Right lung (tissue), 10 donors: ENCODE measurements at places on chromosomes 2 and 18.

- DNase-seq: no peak
These were observed 33.6 kb downstream of the ZCCHC2 start for GRCh38 chr18:62556397-62556796.

GRCh38 chr2:9548506-9548905 is 7.1 kb downstream of the ADAM17 start:
- DNase-seq: no peak

DNA sequence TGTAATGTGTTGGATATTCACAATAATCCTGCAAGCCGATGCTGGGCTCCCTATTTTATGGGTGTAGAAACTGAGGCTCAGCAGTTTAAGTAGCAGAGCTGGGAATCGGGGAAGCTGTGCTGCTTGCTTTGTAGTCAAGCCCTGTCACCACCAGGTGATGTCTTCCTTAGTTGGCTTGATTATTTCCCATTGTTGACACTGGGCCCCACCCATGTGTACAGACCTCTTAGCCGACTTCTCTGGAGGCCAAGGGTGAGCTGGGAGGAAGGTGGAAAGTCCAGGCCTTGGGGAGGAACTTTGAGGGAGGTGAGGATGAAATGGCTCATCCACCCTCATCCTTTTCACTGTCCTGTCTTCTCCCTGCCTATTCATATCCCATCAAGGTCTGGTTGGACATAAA is 60.0 kb downstream of the CAPN13 start:
- DNase-seq: no peak

- DNase-seq: no peak
These were observed 233.4 kb upstream of the SIX3 start for GRCh38 chr2:44707945-44708660.

- DNase-seq: no peak
These were observed 7.0 kb downstream of the MRO start for GRCh38 chr18:50812834-50813233.

DNA sequence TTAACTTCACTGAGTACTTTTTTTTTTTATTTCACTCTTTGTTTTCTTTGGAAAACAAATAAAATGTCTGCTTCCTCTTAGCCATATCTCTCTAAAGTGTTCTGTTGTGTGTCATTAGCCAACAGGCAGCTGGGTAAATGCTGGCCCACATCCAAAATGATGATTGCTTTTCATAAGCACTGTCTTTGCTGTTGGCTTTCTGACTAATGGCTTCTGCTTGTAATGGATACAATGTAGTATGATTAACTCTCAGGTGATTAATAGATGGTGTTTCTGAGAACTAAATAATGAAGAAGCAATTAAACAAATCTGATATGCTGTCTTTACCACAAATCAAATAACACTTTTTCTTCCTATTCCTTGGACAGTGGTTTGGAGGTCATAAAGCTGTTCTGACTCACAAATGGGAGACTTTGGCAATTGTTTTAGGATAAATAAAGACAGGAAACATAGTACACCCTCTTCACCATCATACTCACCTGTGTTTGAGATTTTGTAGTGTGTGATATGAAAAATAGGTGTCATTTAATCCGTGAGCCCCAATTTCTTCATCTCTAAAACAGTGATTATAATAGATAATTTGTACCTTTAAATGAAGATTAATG is 888.4 kb downstream of the TSN start:
- DNase-seq: no peak

GRCh38 chr2:217943446-217944321 is 59.1 kb downstream of the TNS1 start:
- DNase-seq: no peak

- DNase-seq: peak; percentile 42
These were observed 320.9 kb upstream of the TCF4 start for GRCh38 chr18:55908901-55909366.

- DNase-seq: no peak
These were observed 4.5 kb downstream of the RPL37A start for GRCh38 chr2:216503159-216503629.

DNA sequence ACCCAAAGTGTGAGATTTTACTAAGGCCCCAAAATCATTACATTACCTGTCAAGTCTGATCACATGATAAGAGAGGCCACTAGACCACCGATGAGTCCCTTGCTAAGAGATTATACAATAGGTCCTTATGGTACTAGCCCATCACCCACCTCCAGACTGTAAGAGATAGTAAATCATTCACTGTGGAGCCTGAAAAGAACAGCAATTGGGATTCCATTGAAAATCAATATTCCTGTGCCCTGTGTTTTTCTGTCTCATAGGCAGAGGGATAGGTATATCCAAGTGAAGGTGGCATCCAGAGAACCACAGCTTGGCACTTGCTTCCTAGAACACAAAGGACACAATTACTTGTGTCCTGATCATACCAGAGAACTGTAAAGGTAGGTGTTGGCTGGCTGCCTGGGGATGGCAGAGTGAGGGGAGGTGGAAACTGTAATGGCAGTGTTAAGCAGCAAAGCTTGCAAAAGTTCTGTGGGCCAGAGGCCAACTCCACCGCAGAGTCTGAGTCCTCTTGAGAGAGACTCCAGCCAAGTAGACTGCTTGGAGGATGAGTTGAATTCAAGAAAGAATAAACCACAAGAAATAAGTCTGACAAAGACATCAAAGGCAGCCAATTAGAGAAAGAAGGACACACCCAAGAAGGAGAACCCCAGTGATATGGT is 102.0 kb upstream of the PIEZO2 start:
- no peak for DNase-seq

DNA sequence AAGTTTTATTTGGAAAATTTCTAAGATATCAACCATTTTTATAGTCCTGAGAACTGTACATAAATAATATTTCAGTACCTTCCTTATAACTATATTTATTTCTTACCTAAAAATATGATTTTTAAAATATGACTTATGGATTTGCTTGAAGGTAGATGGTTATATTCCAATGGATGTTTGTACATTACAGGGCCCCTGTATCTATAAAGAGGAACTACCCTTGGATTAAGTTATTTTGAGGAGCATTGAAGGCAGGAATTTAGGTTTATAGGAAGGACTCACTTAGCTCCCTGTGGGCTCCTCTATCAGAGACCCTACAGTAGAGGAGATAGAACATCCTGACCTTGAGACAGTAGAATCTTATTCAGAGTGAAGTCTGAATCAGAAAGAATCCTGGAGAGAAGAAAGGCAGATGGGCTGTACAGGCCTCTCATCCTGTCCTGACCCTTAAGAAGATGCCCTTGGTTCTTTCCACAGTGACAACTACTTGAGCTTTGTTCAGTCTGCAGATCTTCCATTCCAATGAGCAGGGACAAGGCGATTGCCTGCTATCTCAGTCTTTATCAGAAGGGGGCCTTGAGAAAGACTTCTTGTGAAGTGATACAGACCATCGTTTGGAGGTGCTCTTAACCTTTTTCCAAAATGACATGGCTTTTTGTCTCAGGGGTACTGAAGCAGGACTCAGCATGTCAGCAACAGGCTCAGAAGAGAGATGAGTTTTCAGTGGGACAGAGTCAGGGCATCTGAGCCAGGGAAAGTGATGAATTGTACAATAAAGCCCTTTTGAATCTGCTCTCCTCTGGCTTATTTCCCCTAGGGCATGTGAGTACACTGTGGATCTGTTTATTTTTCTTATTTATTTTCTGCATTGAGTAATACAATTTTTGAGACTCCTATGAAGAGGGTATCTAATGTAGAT is 20.9 kb downstream of the OXER1 start:
- no peak for DNase-seq

- no peak for DNase-seq
These were observed 49.2 kb downstream of the PKDCC start for GRCh38 chr2:42096869-42097591.

- no peak for DNase-seq
These were observed 203.6 kb upstream of the GALNT5 start for GRCh38 chr2:157053876-157054275.

DNA sequence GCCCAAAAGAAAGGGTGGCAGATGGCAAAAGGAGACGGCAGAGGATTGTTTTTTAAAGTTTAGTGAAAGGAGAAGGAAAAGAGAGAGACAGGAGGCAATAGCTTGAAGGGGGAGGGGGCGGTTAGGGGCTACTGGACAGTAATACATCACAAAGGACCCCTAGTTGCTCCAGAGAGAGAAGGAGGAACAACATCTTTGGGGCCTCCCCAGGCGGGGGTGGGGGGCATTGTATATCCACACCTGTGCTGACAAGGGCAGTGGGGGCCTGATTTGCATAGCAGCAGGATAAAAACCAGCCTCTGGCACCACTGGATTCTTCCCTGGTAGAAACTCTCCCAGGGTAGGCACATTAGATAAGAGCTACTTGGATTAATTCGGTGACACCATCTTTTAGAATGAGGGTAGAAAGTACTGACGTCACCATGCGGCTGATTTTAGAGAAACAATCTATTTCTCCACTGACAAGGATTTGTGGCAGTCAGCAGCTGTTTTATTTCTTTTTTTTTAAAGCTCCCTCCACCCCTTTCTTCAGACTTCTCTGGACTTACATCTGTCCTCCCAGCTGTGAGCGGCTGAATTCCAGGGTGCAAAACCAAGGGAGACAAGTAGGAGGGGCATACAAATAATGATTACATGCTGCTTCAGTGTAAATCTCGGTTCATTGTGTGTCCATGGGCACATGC is 199.8 kb upstream of the NRP2 start:
- no peak for DNase-seq

GRCh38 chr2:66364495-66365333 is 70.2 kb upstream of the MEIS1 start:
- no peak for DNase-seq

GRCh38 chr2:65300134-65300760 is 72.6 kb downstream of the ACTR2 start:
- no peak for DNase-seq

GRCh38 chr18:75879196-75879595 is 451.7 kb upstream of the SMIM21 start:
- no peak for DNase-seq

GRCh38 chr2:143284087-143284675 is 155.0 kb downstream of the ARHGAP15 start:
- DNase-seq: no peak

GRCh38 chr2:20571644-20572215 is 79.2 kb downstream of the HS1BP3 start:
- no peak for DNase-seq
